Activated naive CD4-positive, alpha-beta T cell treated with anti-CD3 and anti-CD28 coated beads, Interleukin-2, amount 50 U/mL, for 72 hours (primary cell): ENCODE measurements at places on chromosomes 7 and 10. TPM values are rescaled to one million over a fixed set of nuclear protein-coding genes. Genes with fewer than 3 reads are reported as not detected.

CCDC172 gene
- not detected for total RNA-seq

FKBP9 gene
- 2.1 TPM for total RNA-seq

DKK1 gene
- total RNA-seq, result not detected

STK31 gene
- 0.07 TPM for total RNA-seq

SLC25A40 gene
- total RNA-seq, result 51.1 TPM

CALHM2 gene
- 13.5 TPM for total RNA-seq

FAM25G gene
- total RNA-seq, result not detected

TRPV5 gene
- not detected for total RNA-seq

AOC1 gene
- not detected for total RNA-seq

CNTNAP2 gene
- total RNA-seq, result not detected

DNA sequence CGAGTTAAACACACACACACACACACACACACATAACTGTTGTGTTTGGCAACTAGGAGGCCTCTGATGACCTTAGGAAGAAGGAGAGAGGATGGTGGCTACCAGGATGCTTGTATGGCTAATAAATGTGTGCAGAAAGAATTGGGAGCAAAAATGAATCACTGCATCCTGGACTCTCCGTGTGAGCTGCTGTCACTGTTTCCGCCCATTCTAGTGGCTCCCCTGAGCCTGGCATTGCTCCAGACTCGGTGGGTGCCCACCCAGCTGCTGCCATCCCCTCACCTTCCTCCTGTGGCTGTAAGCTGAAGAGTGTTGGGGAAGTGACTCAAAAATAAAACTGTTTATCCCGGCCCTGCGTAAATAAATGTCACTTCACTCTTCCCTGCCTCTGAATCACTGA is 149.5 kb upstream of the MINDY3 start:
- no peak for DNase-seq

GRCh38 chr10:93248583-93249227 is 175.0 kb downstream of the CYP26A1 start:
- no peak for DNase-seq

- DNase-seq, result peak; percentile 31
Measured at GRCh38 chr10:95906677-95907455, 909 bp upstream of the CC2D2B start.

DNA sequence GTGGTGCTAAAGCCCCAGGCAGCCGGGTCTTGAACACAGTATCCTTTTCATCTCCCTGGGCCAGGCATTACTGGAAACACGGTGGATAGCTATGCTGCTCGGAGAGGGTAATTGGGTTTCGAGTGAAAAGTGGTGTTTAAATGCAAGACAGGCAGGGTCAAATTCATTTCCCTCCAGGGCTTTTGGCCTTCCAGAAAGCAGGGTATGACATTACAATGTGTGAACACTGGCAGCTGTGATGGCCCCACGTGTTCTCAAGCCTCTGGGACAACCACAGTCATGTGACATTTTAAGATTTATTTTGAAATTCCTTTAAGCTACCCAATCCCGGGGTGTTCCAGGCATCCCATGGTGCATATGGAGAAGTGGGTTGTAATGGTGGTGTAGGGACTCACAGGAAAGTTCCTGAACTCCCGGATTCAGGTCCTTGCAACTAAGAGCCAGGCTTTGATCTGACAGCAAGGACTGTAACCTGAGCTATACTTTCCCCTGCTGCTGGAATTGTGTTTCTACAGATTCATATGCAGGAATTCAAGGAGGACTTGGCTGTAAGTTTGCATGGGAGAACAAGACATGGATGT is 46.8 kb downstream of the INSYN2A start:
- DNase-seq, result no peak

DNA sequence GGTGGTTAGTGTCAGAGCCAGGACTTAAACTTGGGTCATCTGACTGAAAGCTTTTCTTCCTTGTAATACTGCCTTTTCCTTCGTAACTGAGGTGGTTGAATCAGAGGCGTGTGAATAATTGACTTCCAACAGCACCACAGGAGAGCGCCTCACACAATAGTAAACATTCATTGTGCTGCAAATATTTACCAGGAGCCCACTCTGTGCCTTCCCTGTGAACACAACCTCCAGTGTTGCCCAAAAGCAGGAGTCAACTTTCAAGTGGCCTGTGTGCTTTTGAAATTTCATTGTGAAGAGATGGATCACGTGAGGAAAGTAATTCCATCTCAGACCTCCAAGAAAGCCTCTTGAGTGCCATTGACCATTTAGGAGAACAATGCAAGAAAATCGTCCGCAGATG is 60.2 kb downstream of the ADRA2A start:
- DNase-seq, result no peak

GRCh38 chr7:105268511-105269392 is 120.0 kb downstream of the SRPK2 start:
- no peak for DNase-seq

DNA sequence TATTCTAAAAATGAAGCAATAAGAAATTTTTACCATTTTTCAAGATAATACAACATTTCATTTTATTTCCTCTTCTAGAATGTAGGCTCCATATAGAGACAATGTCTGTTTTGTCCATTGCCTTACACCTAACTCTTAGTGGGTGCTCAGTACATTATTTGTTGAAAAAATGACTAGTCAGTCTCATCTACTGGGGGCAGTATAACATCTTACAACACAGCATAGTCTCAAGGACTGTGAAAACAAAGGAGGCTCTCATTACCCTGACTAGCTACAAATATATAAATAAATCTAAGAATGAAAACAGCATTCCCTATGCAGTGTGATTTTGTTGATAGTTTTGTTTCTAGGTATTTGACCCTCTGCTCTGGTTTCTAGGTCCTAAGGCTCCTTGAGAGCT is 11.6 kb downstream of the CRPPA start:
- no peak for DNase-seq

DNA sequence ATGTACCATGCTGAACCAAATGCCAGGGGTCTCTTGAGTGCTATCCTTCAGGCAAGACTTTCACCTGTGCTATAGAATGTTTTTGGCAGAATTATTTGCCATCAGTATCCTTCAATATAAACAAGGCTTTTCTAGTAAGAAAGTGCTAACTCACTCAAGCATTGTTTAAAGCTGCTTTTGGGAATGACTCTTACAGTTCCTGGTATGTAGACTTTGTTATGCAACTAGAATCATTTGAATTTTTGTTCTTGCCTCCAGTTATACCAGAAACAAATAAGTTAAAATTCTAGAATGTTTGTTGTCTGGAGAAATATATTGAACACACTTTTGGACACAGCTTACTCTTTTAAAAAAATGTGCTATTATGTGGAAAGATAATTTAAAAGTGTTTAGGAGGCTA is 39.5 kb upstream of the RTKN2 start:
- no peak for DNase-seq

GRCh38 chr7:79063019-79063698 is 390.3 kb downstream of the MAGI2 start:
- DNase-seq, result no peak

GRCh38 chr10:102266670-102267069 is 21.3 kb downstream of the GBF1 start:
- DNase-seq, result no peak

DNA sequence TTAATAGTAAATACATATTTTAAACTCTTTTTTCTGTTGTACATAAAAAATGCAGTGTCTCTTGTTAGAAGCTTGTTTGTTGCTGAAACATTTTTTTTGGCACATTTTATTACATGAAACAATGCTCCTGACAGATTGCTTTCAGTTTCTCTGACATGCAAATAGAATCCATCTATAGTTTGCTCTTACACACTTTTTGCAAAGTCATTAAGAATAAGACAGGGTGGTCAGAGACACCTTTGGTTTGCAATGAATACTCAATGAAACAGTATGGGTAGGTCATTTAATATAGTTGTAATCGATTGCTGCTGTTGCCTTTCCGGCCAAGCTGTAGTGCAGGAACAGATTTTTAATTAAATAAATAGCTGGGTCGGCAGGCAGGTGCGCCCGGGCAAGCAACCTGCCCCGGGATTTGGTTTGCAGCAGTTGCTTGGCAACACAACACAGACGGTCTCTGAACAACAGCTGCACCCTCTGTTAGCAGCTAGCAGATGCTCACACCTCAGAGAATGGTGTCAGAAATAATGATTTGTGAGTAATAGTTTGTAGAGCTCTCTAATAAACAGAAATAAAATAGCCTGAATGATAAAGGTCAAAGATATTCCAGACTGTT is 115.7 kb upstream of the CACNA2D1 start:
- DNase-seq, result no peak

- DNase-seq, result peak; percentile 23
Measured at GRCh38 chr7:155644971-155645509, 579 bp downstream of the RBM33 start.

DNA sequence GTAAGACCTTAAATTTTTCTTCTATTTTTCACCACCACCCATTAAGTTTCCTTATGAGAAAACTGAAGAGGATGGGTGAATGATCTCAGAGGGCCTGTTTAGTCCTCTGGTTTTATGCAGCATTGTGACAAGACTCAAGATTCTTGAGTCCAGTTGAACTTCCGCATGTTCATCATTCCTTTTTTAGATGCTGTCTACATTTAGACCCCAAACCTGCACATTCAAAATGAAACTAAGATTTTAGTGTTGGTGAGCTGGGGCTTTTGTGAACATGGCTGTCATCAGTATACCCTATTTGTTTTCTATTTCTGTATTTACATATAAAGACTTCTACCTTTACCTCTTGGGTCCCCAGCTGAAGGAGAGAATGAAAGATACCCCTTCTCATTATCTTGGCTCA is 31.1 kb downstream of the NET1 start:
- DNase-seq, result no peak

- DNase-seq, result no peak
Measured at GRCh38 chr7:43104874-43105520, 7.5 kb upstream of the HECW1 start.

- DNase-seq, result peak; percentile 95
Measured at GRCh38 chr7:138459413-138460175, 465 bp upstream of the TRIM24 start.

DNA sequence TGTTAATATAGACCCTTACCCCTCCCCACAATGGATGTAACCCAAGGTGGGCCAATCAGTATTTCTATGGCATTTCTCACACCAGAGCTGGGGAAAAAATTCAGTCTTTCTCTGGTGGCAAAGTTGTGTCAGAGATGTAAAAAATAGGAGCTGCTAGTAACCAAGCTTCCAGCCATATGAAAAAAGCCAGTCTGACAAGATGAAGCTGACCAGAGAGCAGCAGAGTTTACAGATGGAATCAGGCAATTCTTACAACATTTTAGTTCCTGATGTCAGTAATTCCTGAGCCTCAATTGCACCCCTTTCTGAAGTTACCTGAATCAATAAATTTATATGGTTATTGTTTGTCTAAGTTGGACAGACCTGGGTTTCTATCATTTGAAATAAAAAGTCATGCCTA is 286.3 kb downstream of the HPSE2 start:
- no peak for DNase-seq

- no peak for DNase-seq
Measured at GRCh38 chr10:117454502-117454901, 79.3 kb upstream of the PDZD8 start.

DNA sequence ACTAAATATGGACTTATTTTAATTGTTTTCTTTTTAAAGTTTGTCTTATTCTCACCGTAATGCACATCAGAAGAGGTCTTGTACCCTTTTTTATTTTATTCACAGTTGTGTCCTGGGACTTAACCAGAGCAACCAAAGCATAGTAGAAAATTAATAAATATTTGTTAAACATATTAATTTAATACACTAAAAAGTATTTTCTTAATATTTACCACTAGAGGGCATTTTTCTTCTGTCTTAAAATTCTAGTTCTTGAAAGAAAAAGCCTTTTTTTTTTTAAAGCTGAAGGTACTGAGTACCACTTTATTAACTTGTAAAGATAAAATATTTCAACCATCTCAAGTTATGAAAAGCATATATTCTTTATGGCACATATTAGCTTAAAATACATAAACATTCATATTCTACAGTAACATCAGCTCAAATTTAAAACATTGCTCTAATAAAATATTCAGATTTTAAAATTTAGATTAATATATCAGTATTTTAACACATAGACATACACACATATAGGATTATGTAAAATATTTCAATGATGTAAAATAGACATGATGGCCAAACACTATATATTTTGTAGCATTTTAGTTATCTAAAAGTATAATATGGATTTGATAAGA is 260.4 kb downstream of the SEMA3A start:
- no peak for DNase-seq

- no peak for DNase-seq
Measured at GRCh38 chr7:81669476-81670105, 100.3 kb downstream of the HGF start.

DNA sequence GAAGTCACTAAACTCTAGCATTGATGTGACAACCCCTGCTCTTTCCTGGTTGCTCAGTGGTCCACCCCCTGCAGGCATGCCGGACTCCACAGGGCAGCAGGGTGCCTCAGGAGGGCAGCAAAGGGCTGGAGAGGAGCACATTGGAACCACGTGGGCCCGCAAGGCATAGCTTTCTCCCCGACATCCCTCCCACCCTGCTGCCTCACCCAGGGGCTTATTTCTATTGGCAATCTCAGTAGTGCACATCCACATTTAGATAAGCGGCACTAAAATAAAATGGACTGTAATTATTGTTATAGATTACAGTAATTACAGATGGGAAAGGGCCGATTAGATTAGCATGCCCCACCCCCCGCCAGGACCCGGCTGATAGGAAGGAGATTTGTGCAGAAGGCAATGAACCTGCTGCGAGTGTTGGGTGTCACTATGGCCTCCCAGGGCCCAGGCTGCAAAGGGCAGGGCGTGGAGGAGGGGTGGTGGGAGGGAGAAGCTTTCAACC is 580.1 kb downstream of the GRID1 start:
- DNase-seq, result no peak

GRCh38 chr10:1280466-1281404 is 224.6 kb downstream of the WDR37 start:
- DNase-seq, result no peak

DNA sequence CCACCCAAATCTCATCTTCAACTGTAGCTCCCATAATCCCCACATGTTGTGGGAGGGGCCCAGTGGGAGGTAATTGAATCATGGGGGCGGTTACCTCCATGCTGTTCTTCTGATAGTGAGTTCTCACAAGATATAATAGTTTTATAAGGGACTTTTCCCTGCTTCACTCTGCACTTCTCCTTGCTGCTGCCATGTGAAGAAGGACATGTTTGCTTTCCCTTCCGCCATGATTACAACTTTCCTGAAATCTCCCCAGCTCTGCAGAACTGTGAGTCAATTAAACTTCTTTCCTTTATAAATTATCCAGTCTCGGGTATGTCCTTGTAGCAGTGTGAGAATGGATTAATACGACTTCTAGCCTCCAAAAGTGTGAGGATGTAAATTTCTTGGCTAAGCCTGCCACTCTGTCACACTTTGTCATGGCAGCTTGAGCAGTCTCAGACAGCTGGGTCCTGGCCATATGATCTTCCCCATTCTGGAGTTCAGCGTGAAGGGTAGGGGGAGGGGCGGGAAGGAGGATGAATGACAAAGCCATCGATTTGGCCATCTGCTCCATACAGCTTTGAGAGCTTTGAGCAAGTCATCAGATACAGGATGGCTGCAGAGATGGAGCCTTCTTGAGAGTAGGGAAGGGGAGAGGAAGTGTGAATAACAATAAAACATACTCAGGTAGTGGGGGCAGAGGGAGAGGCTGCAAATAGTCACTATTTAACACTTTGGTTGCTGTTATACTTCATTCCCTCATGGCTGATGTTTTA is 19.1 kb upstream of the INPP5F start:
- DNase-seq, result no peak
